NCI-H1105 treated with DMSO at 0.1 percent for 48 hours (cell line): ENCODE measurements at places on chromosomes 7 and 10.

DNA sequence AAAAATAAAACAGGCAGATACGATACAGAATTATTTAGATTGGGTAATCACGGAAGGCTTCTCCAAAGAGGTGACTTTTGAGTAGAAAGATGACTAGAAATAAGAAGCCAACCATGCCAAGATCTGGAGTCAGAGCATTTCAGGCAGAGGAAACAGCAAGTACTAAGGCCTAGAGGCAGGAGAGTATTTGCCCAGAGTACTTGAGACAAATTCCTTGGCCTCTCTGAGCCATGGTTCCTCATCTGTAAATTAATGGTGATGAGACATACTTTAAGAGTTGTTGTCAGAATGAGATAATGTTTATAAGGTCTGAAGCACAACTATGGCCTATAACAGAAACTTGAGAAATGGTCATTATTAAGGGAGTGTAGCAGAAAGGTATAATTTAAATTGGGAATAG is 15.8 kb upstream of the GPR37 start:
- no peak for DNase-seq

GRCh38 chr10:23514321-23514720 is 75.4 kb downstream of the OTUD1 start:
- DNase-seq: no peak

GRCh38 chr7:130430841-130431666 is 9.8 kb downstream of the CEP41 start:
- peak; percentile 24 for DNase-seq

- no peak for DNase-seq
Observed at GRCh38 chr7:76151932-76152331, 49.8 kb upstream of the SRRM3 start.

GRCh38 chr7:98934267-98934666 is 55.9 kb downstream of the TRRAP start:
- DNase-seq: no peak

- no peak for DNase-seq
Observed at GRCh38 chr10:48548531-48549135, 56.2 kb downstream of the ARHGAP22 start.

GRCh38 chr10:117237401-117237991 is 3.4 kb upstream of the SLC18A2 start:
- no peak for DNase-seq

DNA sequence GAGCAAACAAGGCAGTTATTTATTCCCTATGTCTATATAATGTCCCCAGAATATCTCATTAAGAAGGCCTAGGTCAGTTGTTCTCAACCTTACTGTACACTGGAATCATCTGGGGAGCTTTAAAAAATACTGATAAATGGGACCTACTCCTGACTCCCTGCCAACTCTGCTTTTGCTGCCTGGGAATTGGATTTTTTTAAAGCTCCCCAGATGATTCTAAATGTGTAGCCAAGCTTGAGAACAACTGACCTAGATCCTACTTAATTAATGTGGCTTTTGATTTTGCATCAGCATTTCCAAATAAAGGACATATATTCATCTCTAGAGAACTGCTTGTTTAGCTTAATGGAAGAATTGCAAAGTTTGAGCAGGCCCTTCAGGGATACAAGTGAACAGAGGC is 91.7 kb upstream of the HPS1 start:
- DNase-seq: no peak

DNA sequence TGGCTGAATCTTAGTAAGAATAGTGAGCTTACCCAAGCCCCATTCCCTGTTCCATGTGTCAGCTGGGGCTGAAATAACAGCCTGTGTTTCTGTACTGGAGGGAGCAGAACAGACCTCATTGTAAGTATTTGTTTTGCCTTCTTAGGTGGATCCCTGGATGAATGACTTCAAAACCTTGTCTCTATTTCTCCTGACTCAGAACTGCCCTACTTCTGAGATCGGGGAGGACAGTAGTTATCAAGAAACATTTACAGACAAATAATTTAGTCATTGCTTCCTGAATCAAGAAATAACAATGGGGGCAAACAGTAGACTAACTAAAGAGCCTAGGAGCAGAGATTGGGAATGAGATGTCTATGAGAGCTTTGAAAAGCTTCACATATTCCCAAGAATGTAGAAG is 58.8 kb downstream of the TPST1 start:
- DNase-seq: no peak

GRCh38 chr10:24351961-24352360 is 143.0 kb downstream of the KIAA1217 start:
- no peak for DNase-seq

- DNase-seq: no peak
Observed at GRCh38 chr10:62076891-62077290, 175.4 kb downstream of the ARID5B start.

DNA sequence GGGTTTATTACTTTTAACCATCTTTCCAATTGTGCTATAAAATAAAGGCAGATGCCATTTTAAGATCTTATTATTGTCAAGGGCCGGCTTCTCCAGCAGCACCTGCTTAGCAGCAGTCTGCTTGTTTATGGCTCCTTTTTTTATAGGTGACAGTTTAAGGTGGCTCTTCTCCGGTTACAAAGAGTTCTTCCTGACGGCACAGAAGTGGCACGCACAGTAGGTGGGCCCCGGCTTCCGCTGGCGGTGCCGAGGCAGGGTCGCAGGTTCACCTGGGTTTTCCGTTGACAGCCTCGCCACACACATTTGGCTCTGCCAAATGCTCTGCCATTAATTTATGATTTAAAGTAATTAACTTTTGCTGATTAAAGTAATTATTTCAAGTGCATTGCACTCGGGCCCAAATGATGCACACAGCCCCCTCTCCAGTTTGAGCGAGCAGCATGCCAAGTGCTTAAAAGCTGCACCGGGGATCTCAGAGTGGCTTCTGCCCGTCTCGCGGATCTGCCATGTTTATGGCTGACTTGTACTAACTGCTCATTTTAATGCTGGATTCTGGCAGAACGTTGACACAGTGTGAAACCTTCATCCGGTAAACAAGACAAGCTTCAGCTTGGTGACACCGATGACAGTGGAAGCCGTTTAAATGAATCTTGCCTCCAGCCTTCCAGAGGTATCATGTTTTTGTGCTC is 355.1 kb upstream of the MKI67 start:
- DNase-seq: peak; percentile 94

GRCh38 chr7:23075571-23075970 is 30.0 kb upstream of the KLHL7 start:
- no peak for DNase-seq

DNA sequence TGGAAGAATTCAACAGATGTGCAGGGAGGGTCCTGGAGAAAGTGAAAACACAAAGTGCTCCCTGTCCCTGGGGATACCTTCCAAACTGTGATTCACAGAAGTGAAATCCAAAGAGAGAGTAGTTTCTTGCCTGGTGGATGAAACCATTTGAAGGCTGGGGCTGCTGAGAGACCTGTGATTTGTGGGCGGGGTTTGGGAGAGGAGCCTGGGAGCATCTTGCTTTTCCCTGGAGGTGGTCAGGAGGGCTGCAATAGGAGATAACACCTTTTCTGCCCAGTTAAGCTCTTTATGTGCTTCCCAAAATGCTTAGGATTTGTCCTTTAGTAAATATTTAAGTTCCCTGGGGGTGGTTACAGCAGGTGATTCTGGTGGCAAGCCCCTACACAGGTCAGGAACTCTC is 105.3 kb upstream of the TPK1 start:
- no peak for DNase-seq

DNA sequence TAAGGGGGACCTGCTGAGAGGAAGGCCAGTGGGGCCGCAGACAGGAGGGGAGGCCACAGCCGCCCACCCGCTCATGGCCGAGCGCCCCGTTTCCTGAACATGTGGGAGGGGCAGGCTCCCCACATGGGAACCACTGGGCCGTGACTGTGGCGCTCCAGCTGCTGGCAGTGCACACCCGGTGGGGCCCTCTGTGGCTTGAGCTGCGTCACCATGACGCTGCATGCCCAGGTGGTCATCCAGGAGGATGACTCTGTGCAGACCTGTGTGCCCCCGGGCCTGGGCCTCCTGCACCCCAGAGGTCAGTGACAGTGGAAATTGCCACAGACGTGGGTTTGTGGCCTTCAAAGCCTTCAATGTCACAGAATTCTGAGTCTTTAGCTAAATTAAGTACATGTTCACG is 85.1 kb downstream of the MGMT start:
- no peak for DNase-seq

GRCh38 chr10:114053946-114054345 is 10.3 kb downstream of the ADRB1 start:
- no peak for DNase-seq

DNA sequence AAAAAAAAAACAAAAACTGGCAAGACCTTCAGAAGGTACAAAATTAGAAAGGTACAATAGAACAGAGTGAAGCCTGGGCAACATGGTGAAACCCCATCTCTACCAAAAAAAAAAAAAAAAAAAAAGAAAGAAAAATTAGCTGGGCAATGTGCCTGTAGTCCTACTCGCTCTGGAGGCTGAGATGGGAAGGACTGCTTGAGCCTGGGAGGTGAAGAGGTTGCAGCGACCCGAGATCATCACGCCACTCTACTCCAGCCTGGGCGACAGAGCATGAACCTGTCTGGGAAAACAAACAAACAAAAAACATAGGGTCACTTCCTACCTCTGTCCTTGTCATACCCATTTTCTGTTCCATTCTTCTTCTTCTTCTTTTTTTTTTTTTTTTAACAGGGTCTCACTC is 45.6 kb upstream of the DLG5 start:
- DNase-seq: no peak

- DNase-seq: no peak
Observed at GRCh38 chr7:22361320-22361719, 4.4 kb upstream of the RAPGEF5 start.

DNA sequence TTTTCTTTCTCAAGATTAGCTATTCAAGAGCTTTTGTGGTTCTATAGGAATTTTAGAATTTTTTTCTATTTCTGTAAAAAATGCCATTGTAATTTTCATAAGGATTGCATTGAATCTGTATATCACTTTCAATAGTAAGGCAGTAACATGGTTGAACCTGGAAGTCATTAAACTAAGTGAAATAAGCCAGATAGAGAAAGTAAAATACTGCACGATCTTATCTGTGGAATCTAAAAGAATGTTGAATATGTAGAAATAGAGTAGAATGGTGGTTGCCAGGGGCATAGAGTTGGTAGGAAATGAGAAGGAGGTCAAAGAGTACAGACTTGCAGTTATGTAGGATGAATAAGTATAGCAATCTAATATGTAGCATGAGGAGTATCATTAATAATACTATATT is 1073.5 kb upstream of the LRRN3 start:
- DNase-seq: no peak

DNA sequence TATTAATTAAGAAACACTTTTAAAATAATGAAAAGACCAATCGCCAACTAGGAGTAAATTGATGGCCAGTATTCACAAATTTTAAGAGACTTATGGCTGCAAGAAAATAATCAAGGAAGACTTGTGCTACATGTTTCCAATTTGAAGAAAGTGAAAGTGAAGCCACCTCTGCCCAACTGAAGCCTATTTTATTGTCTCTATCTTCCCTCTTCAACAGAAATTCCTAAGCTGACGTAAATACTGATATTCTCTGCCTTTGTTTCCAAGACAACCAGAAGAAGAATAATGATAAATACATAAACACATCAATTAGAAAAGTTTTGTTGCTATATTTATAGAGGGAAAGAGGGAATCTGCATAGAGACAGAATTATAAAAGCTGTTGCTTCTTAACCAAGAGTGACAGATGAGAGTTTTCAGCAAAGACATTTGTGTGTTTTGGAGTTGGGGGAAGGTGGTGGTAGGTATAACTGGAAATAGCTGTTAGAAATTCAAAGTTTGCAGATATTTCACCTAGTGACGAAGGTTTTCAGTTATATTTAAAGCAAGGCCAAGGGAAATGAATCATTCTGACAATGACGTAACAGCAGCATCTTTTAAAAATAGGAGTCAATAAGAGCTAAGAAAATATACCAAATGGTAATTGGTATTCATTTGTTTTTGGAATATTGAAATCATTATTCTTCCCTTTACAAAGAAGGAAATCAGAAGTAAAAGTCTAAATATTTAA is 576.6 kb upstream of the SORCS1 start:
- DNase-seq: no peak

DNA sequence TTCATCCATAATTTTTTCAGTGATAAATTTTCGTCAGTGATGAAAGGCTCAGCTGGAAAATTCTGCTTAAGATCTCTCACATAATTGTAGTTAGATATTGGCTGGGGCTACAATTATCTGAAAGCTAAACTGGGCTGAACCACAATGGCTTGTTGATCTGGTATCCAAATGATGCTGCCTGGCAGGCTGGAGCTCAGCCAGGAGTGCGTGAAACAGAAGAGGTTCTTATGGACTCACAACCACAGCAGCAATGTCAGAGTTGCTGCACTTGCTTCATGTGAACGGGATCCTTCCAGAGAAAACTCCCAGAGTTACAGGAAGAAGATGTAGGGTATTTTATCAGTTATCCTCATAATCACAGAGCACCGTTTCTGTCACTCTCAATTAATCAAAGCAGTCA is 533.2 kb upstream of the POM121L12 start:
- DNase-seq: no peak

DNA sequence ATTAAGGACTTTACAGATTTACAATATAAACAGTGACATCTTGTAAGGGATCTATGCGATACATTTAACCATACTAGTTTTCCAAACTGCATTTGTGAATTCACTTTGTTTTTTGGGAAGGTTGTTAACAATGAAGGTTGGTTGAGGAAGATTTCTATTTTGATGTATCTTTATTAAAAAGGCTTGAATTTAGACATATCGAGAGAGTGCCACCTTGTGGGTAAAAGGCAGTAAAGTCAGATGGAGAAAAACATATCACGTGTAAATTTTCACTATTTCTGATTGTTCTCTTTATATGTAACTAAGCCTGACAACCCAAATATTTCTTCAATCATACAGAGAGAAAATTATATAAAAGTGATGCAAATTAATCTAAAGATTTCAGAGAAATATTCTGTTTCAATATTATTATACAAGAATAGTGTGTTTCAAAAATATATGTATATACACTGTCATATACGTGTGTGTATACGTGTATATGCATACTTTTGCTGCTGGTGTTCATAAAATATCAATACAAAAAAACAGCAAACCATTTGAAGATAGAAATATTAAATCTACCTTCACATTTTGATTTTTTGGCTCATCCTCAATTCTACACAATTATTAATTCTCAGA is 988.6 kb downstream of the SORCS1 start:
- peak; percentile 8 for DNase-seq

- no peak for DNase-seq
Observed at GRCh38 chr7:20383351-20383750, 52.7 kb downstream of the ITGB8 start.

- no peak for DNase-seq
Observed at GRCh38 chr10:44780426-44780825, 130.7 kb upstream of the TMEM72 start.

- DNase-seq: no peak
Observed at GRCh38 chr10:120996456-120997034, 145.4 kb downstream of the WDR11 start.

GRCh38 chr7:77537136-77537777 is at the start of gene PTPN12:
PTPN12 (plus strand) TSS chr7:77537295; CDS start chr7:77537547, 252 bp downstream.
- no peak for DNase-seq

- peak; percentile 38 for DNase-seq
Observed at GRCh38 chr10:121596689-121597503, 1.3 kb downstream of the FGFR2 start.

- peak; percentile 97 for DNase-seq
Observed at GRCh38 chr7:118280319-118281012, 56.0 kb downstream of the ANKRD7 start.
